GM03348 (cell line): ENCODE measurements at places on chromosomes 3 and 15.

DNA sequence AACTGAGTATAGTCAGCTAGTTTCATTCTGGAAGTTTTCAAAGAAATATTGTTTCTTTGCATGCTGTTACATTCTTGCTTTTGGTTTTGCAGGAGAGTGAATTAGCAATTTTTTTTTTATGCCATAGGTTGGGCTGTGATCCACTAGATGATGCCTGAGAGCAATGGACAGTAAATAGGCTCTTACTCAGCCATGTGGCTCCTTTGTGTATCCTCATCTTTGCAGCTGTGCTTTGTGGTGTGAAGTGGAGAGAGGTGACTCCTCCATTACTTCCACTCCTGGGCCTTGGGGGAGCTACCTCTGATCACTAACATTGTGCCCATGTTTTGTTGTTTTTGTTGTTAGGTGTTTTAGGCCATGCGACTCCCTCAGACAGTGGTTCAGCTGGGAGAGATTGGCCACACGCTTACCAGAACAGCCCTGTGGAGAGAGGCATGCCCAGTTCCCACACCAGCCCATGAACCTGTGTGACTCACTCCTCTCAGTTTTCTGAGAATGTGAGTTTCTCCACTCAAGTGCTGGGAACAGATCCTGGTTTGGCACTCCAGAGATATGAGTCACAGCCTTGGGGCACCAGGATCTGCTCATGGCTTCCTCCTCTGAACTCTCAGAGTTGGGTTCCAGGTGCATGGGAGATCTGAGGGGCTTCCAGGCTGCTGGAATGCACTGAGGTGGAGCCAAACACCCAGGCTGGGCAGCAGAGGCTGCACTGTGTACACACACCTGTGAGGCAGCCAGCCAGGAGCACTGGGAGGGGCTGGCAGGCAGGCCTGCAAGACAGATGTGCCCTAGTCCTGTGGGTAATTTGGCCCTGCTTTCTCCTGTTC is 785.3 kb downstream of the ROBO2 start:
- DNase-seq: no peak

DNA sequence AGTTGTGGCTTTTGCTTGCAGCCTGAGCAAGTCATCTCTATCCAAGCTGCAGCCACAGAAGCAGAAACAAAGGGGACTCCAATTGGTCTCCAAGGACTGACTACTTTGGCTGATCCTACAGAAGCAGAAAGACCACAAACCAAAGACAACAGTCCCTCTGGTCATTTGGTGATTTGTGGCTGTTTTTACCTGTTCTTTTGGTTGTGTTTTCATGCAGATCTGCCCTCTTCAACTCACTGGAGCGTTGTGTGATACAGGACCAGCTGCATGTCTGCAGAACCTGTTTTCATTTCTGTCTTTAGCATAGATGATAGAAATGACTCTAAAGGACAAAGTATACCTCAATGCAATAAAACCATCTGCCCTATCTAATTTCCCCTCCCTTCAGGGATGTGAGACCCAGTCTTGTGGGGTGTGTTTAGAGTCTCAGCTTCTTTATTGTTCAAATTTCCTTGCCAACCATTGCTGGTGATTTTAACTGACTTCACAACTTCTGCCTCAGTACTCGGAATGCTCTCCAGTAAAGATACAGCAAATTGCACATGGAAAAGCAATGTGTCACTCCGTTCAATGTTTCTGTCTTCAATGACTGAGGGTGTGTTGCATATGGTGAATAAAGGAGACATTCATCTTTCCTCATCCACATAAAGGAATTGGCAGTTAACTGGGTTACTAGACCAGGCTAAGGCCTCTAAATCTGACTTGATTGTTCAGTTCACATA is 48.9 kb upstream of the SLC7A14 start:
- DNase-seq: no peak

GRCh38 chr3:163159306-163159705 is 1662.7 kb downstream of the OTOL1 start:
- no peak for DNase-seq

DNA sequence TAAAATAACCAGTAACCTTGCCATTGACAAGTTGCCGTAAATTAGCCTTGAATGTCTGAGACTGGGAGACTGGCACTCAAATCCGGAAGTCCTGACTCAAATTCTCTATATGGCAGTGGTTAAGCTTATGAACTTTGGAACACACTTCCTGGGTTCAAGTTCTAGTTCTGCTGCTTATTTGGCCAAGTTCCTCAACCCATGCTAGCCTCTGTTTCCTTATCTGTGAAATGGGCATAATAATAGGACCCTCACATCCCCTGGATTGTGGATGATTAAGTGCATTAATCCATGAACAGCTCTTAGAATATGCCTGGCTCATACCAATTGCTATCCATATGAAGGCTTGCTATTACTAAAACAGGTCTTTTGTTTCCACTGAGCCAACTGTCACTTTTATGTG is 311.5 kb downstream of the EDEM1 start:
- no peak for DNase-seq

- peak; percentile 63 for DNase-seq
Measured at GRCh38 chr15:68586274-68586961, 7.6 kb downstream of the CORO2B start.

GRCh38 chr3:38587548-38588131 is 61.8 kb downstream of the SCN5A start:
- DNase-seq: no peak

GRCh38 chr3:57007521-57008460 is 52.7 kb upstream of the SPATA12 start:
- DNase-seq: peak; percentile 87

DNA sequence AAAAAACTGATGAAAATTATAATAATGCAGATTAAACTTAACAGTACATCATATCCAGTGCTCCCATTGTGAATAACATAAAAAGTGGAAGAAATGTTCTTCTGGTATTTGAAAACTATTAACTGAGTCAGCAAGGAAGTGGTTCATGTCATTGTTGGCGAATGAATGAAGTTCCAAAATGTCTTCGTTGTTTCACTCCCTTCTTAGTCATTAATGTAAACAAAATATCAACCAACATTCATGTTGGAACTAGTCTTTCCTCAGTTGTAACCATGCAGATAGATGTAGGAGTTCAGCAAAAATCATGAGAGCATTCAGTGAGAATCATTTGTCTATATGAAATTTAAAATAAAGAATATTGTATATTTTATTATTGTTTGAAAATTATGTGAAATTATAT is 44.1 kb upstream of the ICE2 start:
- peak; percentile 10 for DNase-seq

DNA sequence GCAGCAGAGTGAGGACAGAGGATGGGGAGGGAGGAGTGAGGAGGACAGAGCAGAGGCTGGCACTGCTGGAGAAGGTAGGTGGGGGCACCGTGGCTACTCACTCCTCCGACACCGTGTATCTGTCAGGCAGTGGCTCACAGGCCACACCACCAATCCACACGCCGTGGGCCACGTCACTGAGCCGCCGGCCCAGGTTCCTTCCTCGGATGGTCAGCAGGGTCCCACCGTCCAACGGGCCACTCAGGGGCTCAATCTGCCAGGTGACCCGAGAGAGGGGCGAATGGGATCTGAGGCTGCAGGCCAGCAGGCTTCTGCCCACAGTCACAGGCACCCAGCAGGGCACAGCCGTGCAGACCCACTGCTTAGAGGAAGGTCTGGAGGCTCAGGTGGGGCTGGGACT is 30.5 kb downstream of the H1-8 start:
- DNase-seq: no peak
